ENCODE measurements at places on chromosomes 5 and 9. TPM values are rescaled to one million over a fixed set of nuclear protein-coding genes. Genes with fewer than 3 reads are reported as not detected.

Gene CNTFR
- not detected for total RNA-seq

GRCh38 chr5:1319436-1320256 is 24.8 kb upstream of the TERT start:
- peaks cover 28% of the 10 kb centered on the region for H3K4me1 ChIP-seq
- peaks cover 64% of the 10 kb centered on the region for H3K36me3 ChIP-seq
- no peaks in the 10 kb centered on the region for H3K27me3 ChIP-seq

DNA sequence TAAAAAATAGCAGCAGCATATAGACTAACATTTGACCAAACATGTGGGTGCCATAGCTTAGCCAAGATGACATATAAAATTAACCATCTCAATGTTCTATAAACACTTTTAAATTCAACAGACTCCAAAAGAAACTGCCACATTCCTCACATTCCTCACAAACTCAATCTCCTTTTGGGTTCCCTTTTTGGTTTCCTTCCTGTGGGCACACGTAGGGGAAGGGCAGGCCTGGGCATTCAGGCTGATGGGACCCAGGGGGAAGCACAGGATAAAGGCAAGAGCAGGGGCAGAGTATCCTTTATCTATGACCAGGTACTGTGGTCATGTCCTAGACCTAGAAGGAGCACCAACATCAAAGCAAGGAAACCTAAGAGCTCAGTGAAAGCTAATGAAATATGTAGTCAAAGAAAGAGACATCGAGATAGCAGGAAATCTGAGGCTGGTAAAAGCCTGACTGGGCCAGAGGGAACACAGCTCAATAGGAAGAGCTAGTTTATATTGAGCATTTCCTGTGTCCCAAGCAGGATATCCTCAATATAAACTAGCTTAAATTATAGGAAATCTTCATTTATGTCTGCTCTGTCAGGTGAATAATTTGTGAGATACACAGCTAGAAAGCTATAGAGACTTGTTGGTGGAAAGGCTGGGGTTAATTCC is 13.6 kb upstream of the ERAP1 start:
- H3K36me3 ChIP-seq, result no peaks in the 10 kb centered on the region
- H3K27me3 ChIP-seq, result no peaks in the 10 kb centered on the region
- H3K4me1 ChIP-seq, result peaks cover 34% of the 10 kb centered on the region
- no peak overlapping the region for H3K4me3 ChIP-seq
- no peak overlapping the region for H3K27ac ChIP-seq

DNA sequence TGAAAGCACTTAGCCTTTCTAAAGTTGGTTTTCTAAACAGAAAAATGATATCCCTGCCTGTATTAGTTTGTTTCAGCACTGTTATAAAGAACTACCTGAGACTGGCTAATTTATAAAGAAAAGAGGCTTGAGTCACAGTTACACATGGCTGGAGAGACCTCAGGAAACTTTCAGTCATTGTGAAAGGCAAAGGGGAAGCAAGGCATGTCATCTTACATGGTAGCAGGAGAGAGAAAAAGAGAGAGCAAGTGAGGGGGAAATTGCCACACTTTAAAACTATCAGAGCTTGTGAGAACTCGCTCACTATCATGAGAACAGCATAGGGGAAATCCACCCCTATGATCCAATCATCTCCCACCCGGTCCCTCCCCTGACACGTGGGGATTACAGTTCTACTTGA is 64.9 kb downstream of the FAM170A start:
- no peak overlapping the region for H3K4me3 ChIP-seq
- DNase-seq, result no peak
- no peaks in the 10 kb centered on the region for H3K27me3 ChIP-seq
- H3K27ac ChIP-seq, result no peak overlapping the region

DNA sequence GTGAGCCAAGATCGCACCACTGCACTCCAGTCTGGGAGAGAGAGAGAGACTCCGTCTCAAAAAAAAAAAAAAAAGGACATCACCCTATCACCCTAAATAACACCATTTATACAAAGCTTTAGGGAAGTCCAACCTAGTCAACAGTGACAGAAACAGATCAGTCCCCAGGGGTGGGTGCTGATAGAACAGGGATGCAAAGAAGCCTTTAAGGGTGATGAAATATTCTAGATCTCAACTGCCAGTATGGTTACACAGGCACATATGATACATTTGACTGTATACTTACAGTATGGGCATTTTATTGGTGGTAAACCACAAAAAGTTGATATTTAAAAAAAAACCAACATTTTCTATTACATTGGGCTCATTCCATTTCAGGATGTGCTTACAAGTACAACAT is 4.8 kb downstream of the RETREG1 start:
- no peaks in the 10 kb centered on the region for H3K27me3 ChIP-seq
- no peak overlapping the region for H3K27ac ChIP-seq
- H3K36me3 ChIP-seq, result peaks cover 2% of the 10 kb centered on the region
- DNase-seq, result no peak
- H3K4me1 ChIP-seq, result peaks cover 27% of the 10 kb centered on the region

- H3K4me3 ChIP-seq, result no peak overlapping the region
- H3K27ac ChIP-seq, result no peak overlapping the region
- H3K36me3 ChIP-seq, result no peaks in the 10 kb centered on the region
- DNase-seq, result no peak
- no peaks in the 10 kb centered on the region for H3K27me3 ChIP-seq
Measured at GRCh38 chr9:87525546-87526303, 28.1 kb downstream of the DAPK1 start.

GRCh38 chr9:124045830-124046177 is 34.2 kb downstream of the LHX2 start:
- H3K36me3 ChIP-seq, result no peaks in the 10 kb centered on the region
- DNase-seq, result no peak
- peaks cover 5% of the 10 kb centered on the region for H3K4me1 ChIP-seq
- H3K27me3 ChIP-seq, result peaks cover 58% of the 10 kb centered on the region
- H3K27ac ChIP-seq, result no peak overlapping the region

Gene TPRN
- 6.1 TPM for total RNA-seq

Gene SHOC1
- total RNA-seq, result not detected

Gene DMRT3
- total RNA-seq, result not detected

Gene PFN3
- not detected for total RNA-seq

GRCh38 chr9:125511789-125512660 is 195.0 kb downstream of the MAPKAP1 start:
- H3K36me3 ChIP-seq, result peaks cover 4% of the 10 kb centered on the region
- no peak for DNase-seq
- no peak overlapping the region for H3K4me3 ChIP-seq
- no peak overlapping the region for H3K27ac ChIP-seq
- peaks cover 7% of the 10 kb centered on the region for H3K4me1 ChIP-seq
- H3K27me3 ChIP-seq, result no peaks in the 10 kb centered on the region

DNA sequence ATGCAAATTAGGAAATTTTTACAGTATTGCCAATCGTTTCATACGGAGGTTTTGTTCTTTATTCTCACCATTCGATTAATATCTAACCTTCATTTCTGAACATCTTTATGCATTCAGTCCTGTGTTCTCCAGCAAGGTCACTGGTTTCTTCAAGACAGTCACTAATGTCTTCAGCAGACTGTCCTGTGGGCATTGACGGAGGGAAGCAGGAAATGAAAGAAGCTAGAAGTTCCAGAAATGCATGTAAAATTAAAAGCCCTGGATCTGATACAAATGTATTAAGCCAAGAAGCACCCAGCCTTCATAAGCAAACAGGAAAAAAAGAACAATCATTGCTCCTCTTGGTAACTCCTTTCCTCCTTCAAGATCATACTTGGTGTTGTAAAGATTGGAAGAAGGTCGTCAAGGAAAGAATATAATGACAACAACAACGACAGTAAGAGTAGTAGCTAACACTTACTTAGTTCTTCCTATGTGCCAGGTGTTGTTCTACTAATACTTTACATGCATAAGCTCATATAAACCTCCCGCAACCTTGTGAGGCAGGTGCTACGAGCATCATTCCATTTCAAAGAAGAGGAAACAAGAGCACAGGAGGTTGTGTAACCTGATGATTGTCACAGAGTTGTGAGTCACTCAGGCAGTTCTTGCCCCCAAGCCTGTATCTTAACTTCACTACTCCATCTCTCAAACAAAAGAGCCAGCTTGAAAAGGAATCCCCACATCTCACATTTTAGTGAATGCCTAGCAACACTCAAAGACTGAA is 59.9 kb upstream of the CER1 start:
- no peaks in the 10 kb centered on the region for H3K4me1 ChIP-seq
- H3K27me3 ChIP-seq, result no peaks in the 10 kb centered on the region
- DNase-seq, result no peak
- no peaks in the 10 kb centered on the region for H3K36me3 ChIP-seq
- H3K27ac ChIP-seq, result no peak overlapping the region

DNA sequence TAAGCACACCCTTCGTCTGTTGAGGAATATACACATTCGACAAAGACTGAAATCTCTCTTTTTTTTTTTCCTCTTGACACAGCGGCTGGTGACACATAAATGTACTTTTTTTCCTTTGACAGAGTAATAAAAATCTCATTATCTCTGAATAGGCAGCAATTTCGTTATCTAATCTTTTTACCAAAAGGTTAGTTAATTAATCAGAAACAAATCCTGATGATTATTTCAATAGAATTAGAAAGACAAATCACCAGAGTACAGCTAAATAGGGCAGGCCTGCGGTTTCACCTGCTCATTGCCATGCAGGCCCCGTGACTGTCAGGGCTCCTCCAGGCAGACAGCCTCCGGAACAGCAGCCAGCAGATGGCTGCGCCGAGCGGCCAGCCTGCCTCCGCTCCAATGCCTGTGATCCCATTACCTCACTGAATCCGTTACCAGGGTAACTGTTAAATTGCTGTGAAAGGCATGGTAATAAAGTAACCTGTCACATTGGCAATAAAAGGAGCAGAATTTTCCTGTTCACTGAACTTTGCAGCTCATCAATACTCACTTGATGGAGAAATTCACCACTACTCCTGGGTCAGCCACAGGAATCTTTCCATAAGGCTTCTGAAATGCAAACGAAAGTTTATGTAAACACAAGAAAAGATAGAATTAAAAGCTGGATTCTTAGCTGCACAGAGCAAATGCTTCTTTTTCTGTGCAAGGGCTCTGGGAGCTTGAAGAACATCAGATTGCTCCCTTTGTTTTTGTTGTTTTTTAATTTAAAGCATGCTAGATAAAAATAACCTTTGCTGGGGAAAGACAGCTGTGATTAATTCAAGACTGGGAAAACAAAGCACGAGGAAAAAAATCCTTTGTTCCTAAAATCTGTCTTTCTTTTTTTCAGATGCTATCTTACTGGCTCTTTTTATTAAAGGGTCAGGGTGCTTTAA is 666.4 kb upstream of the ZNF608 start:
- H3K4me3 ChIP-seq, result no peak overlapping the region
- DNase-seq, result no peak
- H3K27me3 ChIP-seq, result no peaks in the 10 kb centered on the region
- H3K36me3 ChIP-seq, result no peaks in the 10 kb centered on the region
- no peak overlapping the region for H3K27ac ChIP-seq

GRCh38 chr9:86977205-86977835 is 30.0 kb upstream of the GAS1 start:
- H3K27ac ChIP-seq, result no peak overlapping the region
- H3K4me1 ChIP-seq, result no peaks in the 10 kb centered on the region
- peaks cover 19% of the 10 kb centered on the region for H3K27me3 ChIP-seq

GRCh38 chr5:139282197-139282557 is 11.4 kb upstream of the MATR3 start:
- H3K27ac ChIP-seq, result no peak overlapping the region
- H3K4me1 ChIP-seq, result peaks cover 2% of the 10 kb centered on the region
- H3K36me3 ChIP-seq, result peaks cover 56% of the 10 kb centered on the region

Gene PCDHGA2
- not detected for total RNA-seq

DNA sequence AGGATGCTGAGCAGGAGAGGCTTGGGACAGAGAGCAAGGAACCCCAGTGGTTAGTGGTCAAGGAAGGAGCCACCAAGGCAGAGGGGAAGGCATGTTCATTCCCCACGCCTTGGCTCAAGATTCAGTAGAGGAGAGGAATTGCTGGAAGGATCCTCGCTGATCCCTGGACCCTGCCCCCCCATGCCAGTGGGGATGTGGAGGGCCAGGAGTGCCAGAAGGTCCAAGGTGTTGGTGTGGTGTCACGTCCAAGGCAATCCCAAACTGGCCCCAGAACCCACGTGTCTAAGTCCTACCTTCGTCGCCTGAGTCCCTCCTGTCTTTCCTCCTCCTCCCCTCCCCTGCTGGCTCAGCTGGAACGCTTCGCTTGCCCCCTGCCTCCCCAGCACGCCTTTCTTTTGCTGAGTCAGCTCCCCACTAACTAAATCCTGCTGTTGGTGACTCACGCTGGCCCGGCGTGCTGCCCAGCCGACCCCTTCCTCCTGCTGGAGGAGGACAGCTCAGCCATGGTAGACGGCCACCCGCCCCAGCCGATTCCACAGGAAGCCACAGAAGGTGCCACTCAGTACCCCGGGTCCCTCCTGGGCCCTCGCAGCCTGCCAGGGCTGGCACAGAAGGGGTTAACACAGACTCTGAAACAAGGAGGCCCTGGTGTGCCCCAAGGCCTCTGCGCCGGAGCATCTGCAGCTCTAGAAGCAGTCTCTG is 37.6 kb upstream of the ORM1 start:
- no peaks in the 10 kb centered on the region for H3K36me3 ChIP-seq
- H3K27ac ChIP-seq, result no peak overlapping the region
- H3K4me3 ChIP-seq, result no peak overlapping the region
- H3K27me3 ChIP-seq, result no peaks in the 10 kb centered on the region
- no peaks in the 10 kb centered on the region for H3K4me1 ChIP-seq
- DNase-seq, result no peak

GRCh38 chr5:81961651-81962440 is 10.0 kb upstream of the ATG10 start:
- no peak overlapping the region for H3K27ac ChIP-seq
- H3K4me3 ChIP-seq, result no peak overlapping the region
- no peaks in the 10 kb centered on the region for H3K36me3 ChIP-seq
- H3K27me3 ChIP-seq, result no peaks in the 10 kb centered on the region
- no peaks in the 10 kb centered on the region for H3K4me1 ChIP-seq
- DNase-seq, result no peak

Gene DDX4
- not detected for total RNA-seq

GRCh38 chr9:127126971-127127370 is 4.5 kb upstream of the ANGPTL2 start:
- H3K4me1 ChIP-seq, result peaks cover 11% of the 10 kb centered on the region
- DNase-seq, result no peak
- H3K36me3 ChIP-seq, result no peaks in the 10 kb centered on the region
- peaks cover 13% of the 10 kb centered on the region for H3K27me3 ChIP-seq
- no peak overlapping the region for H3K4me3 ChIP-seq

DNA sequence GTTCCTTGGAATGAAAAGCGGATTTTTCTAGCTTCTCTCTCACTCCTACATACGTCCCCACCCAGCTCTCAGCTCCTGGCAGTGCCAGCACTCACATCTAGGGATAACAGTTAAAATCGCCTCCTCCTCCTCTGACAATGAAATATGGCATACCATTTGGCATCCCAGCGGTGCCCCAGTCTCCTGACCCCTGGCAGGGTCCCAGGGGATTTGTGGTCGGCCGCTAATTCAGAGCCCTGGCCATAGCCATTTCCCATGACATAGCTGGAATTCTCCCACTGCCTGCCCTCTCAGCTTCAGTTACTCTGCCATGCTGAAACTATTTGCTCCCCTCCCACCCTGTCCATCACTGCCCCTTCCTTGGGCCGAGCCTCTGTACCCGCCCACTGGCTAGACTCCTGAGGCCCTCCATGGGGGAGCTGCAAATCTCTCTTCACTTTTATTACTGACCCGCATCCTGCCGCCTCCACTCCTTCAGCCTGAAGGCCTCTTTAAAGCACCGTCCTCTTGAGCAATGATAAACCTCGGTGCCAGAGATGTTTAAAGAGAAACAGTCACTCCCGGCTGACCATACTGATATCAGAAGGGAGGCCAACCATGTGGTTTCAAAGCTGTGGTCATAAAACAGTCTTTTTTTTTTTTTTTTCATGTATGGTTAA is 139.8 kb downstream of the SLIT3 start:
- no peaks in the 10 kb centered on the region for H3K27me3 ChIP-seq
- no peaks in the 10 kb centered on the region for H3K36me3 ChIP-seq
- H3K4me1 ChIP-seq, result no peaks in the 10 kb centered on the region
- H3K27ac ChIP-seq, result no peak overlapping the region

- no peak for DNase-seq
- H3K27me3 ChIP-seq, result no peaks in the 10 kb centered on the region
- no peaks in the 10 kb centered on the region for H3K36me3 ChIP-seq
Measured at GRCh38 chr9:123637945-123638634, 282.1 kb downstream of the CRB2 start.
